Naive B cell (primary cell): ENCODE measurements at places on chromosomes 5 and 9. TPM values are rescaled to one million over a fixed set of nuclear protein-coding genes. Genes with fewer than 3 reads are reported as not detected.

Gene ITGA2
- not detected for polyA plus RNA-seq

Gene PCDH1
- not detected for polyA plus RNA-seq

Gene KLF9
- polyA plus RNA-seq: 3.4 TPM

Gene ELOVL7
- polyA plus RNA-seq: 3.4 TPM

Gene ENTPD2
- polyA plus RNA-seq: not detected

Gene NLN
- 3.2 TPM for polyA plus RNA-seq

Gene C5orf58
- not detected for polyA plus RNA-seq

Gene CMBL
- not detected for polyA plus RNA-seq

Gene TAF11L5
- not detected for polyA plus RNA-seq

Gene LIFR
- not detected for polyA plus RNA-seq

Gene STPG3
- polyA plus RNA-seq: not detected

Gene FAT2
- polyA plus RNA-seq: not detected

Gene PRLR
- not detected for polyA plus RNA-seq

Gene ADGRD2
- polyA plus RNA-seq: not detected

Gene CYLC2
- not detected for polyA plus RNA-seq

Gene PCDHB3
- not detected for polyA plus RNA-seq

Gene CAVIN4
- not detected for polyA plus RNA-seq

Gene LRRC14B
- polyA plus RNA-seq: not detected

Gene UIMC1
- 34.3 TPM for polyA plus RNA-seq
